ENCODE measurements at places on chromosomes 7 and 10.

GRCh38 chr10:98916526-98917125 lies 319.0 kb downstream of the HPSE2 start:
- no peak for DNase-seq

DNA sequence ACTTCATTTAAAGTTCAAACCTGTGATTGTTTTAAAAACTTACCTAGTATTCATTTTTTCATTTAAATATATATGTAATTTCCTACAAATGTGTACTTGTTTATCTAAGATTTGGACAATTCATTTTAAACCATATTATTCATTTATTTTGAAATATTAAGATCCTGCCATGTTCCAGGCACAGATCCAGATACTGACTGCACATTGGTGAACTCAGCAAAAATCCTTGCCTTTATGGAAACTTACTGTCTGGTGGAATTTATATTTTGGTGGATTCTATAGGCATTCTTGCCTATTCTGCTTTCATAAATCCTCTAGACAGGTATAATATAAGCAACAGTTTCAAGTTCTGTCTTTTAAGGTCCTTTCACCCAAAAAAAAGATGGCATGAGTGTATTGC lies 48.3 kb upstream of the RPA3 start:
- DNase-seq, result no peak

- no peak for DNase-seq
Measured at GRCh38 chr7:112020800-112021199, 185.4 kb downstream of the DOCK4 start.

GRCh38 chr10:126135177-126135576 lies 238.8 kb downstream of the FANK1 start:
- DNase-seq, result no peak

- DNase-seq, result no peak
Measured at GRCh38 chr7:35702541-35702940, 7.6 kb upstream of the HERPUD2 start.

GRCh38 chr10:72292223-72292691 lies 18.5 kb downstream of the DDIT4 start:
- DNase-seq, result no peak

- no peak for DNase-seq
Measured at GRCh38 chr10:28939281-28940157, 262.2 kb downstream of the BAMBI start.

GRCh38 chr10:58475322-58476277 lies 37.1 kb upstream of the BICC1 start:
- DNase-seq, result no peak

DNA sequence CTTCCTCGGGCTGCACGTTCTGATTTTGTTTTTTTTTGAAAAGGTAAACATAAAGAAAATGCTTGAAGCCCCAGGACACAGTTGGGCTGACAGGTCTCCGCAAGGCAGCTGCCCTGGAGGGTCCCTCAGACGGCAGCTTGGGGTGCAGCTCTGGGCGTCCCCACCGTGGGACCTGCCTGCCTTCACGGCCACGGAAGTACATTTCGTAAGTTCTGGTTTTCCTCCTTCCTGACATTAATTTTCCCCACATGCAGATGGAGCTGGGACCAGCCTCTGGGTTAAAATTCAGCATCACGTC lies 491.0 kb downstream of the DNAJB6 start:
- DNase-seq, result no peak

DNA sequence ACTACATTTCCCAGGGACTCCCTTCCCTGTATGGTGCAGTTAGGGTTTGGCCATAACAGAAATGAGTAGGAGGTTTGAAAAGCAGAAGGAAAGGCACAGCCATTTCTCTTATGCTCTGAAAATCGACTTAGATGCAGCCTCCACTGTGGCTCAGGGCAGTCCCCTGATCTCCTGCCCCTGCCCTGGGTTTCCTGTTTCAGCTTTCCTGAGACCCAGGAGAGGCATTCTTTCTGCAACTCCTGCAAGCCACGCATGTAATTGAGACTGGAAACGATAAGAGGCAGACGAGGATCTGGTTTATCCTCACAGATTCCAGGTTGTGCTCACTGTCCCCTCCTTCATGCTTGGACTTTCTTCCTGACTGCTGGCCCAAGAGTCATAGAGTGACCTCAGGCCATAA lies 461.2 kb upstream of the VSTM2A start:
- DNase-seq, result no peak

GRCh38 chr10:33920351-33920750 lies 585.9 kb upstream of the NRP1 start:
- DNase-seq, result no peak

GRCh38 chr7:6205971-6206660 lies 66.3 kb downstream of the CYTH3 start:
- no peak for DNase-seq

GRCh38 chr10:61749291-61749690 lies 86.6 kb downstream of the CABCOCO1 start:
- no peak for DNase-seq

- no peak for DNase-seq
Measured at GRCh38 chr10:132666705-132667341, 119.1 kb downstream of the NKX6-2 start.

- DNase-seq, result no peak
Measured at GRCh38 chr10:14667280-14667679, 107.4 kb downstream of the FAM107B start.

GRCh38 chr10:97551271-97551670 lies 21.3 kb upstream of the ANKRD2 start:
- no peak for DNase-seq

DNA sequence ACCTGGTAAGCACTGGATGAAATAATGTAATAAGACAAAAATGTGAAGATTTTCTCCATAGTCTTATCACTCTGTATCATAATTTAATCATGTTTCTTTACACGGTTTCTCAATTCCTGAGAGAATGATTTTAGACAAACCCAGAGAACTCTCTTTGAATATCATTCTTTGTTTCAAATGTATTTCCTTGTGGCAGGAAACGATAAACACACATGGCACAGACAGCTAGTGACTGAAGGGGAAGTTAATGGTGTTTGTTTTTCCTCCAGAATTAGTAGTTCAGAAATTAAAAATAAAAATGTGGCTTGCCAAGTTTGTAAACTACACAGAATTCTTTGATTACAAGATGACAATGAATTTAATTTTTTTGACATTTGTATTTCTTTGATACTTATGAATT lies 163.7 kb upstream of the PRPS1L1 start:
- DNase-seq, result no peak

- DNase-seq, result no peak
Measured at GRCh38 chr10:29600067-29600466, 34.7 kb downstream of the SVIL start.

DNA sequence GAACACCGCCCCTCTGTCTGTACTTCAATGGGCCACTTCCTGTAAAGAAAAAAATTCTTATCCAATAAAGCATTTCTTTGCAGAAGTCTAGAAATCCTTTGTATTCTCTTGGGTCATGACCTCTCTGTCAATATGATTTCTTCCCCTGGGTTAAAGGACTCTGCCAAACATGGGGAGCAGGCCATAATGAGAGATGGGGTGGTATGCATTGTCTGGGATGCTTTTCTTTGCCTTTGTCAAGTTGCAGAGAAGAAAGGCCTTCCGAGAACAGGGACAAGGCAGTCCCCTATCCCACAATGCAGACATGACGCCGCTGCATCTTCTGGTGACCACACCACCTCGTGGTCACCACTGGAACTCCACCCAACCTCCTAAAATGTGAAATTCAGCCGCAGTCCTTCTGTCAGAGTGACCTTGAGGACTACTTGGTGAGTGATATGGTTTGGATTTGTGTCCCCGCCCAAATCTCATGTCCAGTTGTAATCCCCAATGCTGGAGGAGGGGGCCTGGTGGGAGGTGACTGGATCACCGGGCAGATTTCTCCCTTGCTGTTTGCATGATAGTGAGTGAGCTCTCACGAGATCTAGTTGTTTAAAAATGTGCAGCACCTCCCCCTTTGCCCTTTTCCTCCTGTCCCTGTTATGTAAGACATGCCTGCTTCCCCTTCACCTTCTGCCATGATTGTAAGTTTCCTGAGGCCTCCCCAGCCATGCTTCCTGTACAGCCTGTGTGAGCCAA lies 15.2 kb upstream of the FRMPD2 start:
- DNase-seq, result no peak

DNA sequence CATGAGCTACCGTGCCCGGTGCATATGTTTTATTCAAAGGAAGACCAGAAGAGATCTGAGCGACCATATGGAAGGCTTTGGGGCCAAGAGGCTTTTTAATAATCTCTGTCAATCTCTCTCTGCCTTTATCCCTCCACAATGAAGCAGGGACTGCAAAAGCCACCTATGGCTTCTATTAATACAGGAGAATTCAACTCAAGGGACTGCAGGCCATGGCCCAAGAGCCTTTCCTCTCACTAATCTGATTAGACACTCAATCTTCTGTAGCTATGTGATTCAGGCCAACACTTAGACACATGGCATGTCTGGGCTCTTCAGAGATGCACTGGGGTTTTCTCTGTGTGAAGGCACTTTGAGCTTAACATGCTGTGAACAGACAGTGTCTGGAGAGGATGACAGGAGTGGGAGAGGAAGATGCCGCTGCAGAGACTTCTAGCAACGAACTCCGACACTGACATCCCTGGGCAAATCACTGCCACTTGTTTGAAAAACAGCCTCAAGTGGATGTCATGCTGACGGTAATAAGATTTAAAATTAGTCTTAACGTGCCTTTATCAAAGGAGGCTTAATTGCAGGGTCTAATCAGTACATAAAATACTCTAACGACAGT lies 114.4 kb upstream of the AOAH start:
- DNase-seq, result no peak

DNA sequence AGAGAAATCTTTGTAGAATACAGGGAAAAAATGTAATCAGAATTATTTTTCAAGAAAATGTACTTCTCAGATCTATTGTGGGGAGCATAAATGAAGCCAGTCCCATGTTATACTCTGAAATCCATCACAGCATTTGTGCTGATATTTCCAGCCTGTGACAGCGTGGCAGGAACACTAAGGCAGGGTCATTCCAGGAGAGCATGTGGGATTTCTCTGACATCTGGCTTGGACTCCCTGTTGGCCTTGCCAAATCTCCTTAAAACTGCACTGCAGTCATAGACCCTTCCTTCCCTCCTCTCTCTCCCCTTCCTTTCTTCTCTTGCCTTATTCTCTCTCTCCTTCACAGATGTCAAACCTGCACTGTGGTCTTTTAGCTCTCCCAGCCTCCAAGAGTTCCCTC lies 6.5 kb upstream of the TSPAN13 start:
- DNase-seq, result no peak

- no peak for DNase-seq
Measured at GRCh38 chr10:30445711-30446110, 11.7 kb downstream of the MAP3K8 start.

- DNase-seq, result no peak
Measured at GRCh38 chr10:60428387-60428737, 38.7 kb upstream of the ANK3 start.

- DNase-seq, result no peak
Measured at GRCh38 chr7:21967598-21968003, 21.9 kb upstream of the CDCA7L start.

DNA sequence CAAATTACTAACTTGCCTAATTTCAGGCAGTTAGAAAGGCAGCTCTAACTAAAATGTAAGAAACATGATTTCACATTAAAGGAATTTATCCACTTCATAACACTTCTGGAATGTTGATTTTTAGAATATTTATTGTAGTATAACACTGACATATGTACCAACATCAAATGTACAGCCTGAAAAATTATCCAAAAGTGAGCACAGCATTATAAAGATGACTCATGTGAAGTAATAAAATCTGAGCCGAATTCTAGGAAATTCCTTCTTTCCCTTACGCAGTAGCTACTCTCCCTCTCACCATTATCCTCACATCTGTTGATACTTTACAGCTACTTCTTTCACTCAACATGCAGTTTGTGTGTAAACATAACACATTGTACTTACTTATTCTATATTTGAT lies 610.6 kb downstream of the ZWINT start:
- DNase-seq, result no peak

DNA sequence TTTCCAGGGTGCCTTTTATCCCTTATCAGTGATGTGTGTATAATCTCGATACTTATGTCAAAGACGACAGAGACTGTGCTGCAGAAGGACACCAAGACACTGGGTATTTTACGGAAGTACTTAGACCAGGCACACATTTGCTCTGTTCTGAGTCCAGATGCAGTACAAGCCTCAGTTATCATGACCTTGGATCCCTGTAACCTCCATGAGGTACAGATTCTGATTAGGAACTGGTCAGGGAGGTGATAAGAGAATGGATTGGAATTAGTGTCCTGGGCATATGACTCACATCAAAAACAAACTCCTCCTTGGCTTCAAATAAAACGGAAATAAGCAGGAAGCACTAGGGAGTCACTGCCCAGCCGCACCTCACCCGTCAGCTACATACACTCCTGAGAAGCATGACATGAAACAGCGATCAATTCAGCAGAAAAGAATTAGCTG lies 146.5 kb downstream of the SFMBT2 start:
- no peak for DNase-seq

DNA sequence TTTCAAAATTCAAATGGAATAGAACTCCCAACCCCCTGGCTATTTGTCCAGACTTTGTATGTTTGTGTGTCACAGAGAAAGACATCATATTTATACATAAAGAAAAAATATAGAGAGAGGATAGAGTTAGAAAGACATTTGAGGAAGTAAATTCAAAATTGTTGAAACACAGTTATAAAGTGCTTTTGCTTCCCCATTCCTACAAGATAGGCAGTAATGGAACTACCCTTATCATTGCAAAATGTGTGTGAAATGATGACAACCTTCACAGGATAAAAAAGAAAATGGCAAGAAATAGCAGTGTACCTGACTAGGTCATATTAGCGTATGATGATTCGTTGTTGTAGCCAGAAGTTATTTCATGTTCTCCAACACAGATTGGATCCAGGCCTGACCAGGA lies 63.1 kb downstream of the FZD1 start:
- DNase-seq, result no peak

DNA sequence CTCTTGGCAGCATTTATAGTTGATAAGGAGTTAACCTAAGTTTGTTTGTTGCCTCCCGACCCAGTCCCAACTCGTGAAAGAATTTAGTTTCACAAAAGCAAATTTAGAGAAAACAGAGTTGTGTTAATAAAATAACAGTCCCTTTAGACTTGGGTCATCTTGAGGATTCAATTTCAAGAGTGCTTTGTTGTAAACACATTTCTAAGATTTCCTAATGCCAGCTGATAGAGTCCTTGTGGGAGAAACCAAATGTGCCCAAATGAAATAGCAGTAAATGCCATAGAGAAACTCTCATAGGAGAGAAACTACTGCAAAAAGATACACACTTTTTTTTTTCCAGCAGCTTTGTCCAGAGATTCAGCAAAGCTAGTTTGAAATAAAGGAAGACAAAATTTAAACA lies 211.3 kb upstream of the BMPER start:
- DNase-seq, result no peak

All from GM06990 (cell line).